NCI-H774 (cell line): ENCODE measurements at places on chromosomes 11 and 22.

GRCh38 chr11:43758927-43759326, 78.4 kb downstream of the HSD17B12 start:
- no peak for DNase-seq

- DNase-seq = no peak
Observed at GRCh38 chr22:36466258-36466657, 15.2 kb downstream of the TXN2 start.

DNA sequence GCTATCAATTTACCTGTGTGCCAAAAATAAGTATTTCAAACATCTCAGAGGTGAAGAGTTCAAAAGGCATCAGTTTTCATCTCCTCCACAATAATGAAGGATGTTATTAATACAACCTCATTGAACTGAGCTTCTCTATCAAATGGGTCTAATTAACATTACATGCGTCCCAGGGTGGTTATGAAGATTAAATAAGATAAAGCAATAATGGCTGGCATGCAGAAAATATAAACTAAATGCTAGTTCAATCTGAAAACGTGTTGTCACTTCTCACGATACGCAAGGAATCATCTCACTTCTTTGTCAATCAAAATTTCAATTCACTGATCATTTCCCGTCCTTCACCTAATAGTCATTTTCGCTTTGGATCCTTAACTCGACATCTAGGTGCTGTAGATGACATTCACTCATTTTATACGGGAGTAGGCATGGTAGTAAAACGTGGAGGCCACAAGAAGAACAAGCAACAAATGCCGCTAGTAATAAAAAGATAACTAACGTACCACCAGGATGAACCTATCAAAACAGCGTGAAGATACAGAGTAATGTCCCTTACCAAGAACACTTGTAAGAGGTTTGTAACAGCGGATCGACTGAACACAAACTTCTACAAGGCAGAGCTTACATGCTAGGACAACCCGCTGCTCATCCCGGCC, 918 bp downstream of the CHORDC1 start:
- DNase-seq = no peak

DNA sequence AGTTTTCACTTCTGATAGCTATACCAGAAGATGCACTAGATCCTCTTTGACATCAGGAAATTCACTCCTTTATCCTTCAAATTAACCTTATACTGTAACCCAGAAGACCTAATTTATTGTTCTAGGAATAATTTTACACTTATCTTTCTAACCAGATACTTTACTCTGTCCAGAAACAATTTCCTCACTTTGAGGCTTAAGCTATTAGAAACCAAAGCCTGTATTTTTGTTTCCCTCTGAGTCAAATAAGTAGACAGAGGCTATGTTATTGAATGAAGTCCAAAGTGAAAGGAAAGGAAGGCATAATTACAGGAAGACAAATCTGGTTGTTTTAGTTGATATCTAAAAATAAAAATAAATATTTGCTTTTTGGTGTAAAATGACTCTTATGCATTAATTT, 2.2 kb downstream of the OR51V1 start:
- no peak for DNase-seq

DNA sequence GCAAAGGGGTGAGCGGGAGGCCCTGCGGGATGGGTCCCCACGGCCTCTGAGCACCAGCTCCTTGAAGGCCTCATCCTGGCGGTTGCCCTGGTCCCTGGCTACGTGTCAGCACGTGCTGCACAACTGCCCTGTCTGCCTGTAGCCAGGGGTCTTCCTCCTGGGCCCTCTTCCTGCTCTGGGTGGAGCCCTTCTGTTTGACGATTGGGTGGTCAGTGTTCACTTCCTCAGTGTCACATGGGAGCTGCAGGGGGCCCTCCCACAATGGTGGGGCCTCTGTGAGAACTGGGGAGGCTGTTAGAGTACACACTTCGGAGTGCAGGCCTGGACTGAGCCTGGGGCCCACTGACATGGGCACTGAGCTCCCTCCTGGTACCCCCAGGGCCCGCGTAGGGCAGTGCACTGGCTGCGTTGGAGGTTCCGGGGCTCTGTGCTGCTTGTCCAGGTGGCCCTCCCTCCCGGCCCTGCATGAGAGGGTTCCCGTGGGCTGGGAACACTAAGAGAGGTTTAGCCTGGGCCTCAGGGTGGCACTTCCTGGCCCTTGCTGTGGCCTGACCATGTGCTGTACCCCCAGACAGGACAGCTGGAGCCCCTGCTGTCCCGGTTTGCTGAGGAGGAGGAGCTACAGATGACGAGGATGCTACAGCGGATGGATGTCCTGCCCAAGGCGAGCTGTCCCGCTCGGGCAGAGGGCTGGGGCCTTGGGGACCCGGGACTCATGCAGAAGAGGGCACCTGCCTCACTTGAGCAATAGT, 13.8 kb downstream of the DGCR6L start:
- no peak for DNase-seq

DNA sequence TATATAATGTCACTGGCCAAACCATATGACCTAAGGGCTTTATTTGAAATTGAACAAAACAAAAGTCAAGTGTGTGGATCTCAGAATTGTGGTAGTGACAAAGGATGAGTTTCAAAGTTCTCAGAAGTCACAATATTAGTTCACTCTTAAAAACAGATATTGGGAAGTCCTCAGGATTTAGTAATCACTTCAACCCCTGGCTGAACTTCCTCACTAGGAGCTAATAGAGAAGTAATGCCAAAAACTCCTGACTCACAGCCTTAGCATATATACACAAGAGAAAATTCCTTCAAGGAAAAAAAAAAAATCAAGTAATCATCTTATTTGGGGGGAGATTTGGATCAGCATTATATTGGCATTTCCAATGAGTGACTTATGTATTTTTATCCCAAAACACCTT, 75.6 kb upstream of the APOA1 start:
- DNase-seq = no peak

- DNase-seq = no peak
Observed at GRCh38 chr22:23574877-23575276, 5.2 kb downstream of the IGLL1 start.

- peak; percentile 79 for DNase-seq
Observed at GRCh38 chr11:93519179-93519578, 24.0 kb downstream of the SMCO4 start.

GRCh38 chr22:45187891-45188290, 24.2 kb downstream of the NUP50 start:
- DNase-seq = no peak

DNA sequence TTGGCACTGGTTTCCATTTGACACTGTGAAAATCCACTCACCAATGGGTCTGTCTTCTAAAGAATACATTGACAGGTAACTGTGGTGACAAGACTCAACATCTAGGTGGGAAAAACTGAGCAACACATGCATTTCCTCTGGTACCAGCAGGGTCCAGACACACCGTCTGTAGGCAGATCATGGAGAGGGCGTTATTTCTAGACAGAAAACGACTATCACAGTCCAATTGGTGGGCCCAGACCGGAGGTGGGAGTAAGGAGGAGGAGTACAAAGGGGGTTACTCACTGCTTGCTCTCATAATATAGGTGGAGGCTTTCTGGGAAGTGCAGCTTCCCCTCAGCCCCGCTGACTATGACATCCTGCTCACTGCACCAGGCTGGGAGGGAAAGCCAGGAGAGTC, 9.9 kb downstream of the OVCH2 start:
- no peak for DNase-seq

DNA sequence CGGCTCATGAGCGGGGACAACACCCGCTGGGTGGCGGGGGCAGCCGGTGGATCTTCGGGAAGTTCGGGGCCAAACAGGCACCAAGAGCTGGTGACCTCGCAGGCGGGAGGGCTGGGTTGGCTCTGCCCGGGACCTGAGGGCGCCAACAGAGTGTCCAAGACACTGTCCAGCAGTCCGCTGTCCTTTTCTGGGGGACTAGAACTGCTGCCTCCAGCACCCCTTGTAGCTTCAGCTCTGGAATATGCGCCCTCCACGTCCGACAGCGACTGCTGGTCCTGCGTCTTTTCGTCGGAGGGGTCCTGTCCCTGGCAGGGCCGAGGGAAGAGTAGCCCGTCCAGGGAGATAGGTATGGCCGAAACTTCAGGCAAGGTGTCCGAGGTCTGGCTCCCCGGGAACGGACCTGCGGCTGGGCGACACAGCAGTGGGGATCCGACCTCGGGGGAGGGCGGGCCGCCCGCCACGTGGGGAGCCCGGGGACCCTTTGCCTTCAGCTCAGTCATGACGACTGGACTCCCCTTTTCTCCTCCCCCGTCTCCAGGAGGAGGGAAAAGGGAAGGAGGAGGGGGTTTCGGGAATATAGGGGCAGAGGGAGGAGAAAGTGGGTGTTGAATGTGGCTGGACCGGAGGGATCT, 926 bp downstream of the PGR start:
- DNase-seq = no peak

GRCh38 chr11:69489031-69489745, 7.7 kb downstream of the LINC01488 start:
- no peak for DNase-seq

DNA sequence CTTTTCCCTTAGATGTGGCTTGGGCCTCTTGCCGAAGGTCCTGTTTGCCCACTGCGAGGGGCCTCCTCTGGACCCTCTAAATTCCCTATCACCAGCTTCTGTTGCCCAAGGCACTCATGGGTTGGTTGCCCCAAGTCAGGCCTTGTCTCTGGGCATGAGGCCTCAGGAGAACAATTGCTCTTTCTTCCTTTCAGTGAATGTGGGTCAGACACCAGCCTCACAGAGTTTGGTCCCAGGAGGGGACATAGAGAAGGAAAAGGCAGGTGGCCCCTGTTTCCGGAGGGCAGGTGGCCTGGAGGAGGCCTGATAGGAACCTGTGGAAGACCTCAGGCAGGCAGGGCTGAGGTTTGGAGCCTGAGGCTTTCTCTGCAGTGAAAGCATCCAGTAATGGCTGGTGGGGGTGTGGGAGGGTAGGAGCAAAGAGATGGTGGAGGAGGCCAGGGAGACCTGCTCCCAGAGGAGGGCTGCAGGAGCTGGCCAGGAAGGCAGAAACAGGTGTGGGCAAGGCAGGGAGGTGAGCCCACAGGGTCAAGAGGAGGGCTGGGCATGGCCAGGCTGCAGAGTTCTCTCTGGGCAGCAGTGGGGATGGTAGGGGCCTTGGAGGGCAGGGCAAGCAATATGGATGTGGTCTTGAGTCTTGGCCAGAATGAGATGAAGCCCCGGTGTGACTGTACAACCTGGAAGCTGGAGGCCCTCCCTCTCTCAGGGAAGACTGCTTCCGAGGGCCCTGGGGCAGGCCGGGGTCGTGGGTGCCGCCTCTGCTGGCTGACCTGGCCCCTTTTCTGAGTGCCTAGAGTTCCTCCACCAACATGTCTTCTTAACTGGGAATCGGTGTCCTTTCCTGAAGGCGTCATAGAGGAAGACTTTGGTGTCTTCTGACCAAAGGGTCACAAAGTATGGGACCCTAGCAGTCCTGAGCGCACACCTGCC, 28.0 kb upstream of the LMO1 start:
- no peak for DNase-seq

GRCh38 chr22:47914481-47915097, 1152.1 kb downstream of the TBC1D22A start:
- DNase-seq = peak; percentile 17

- no peak for DNase-seq
Observed at GRCh38 chr11:66907751-66908630, 50.2 kb downstream of the PC start.

DNA sequence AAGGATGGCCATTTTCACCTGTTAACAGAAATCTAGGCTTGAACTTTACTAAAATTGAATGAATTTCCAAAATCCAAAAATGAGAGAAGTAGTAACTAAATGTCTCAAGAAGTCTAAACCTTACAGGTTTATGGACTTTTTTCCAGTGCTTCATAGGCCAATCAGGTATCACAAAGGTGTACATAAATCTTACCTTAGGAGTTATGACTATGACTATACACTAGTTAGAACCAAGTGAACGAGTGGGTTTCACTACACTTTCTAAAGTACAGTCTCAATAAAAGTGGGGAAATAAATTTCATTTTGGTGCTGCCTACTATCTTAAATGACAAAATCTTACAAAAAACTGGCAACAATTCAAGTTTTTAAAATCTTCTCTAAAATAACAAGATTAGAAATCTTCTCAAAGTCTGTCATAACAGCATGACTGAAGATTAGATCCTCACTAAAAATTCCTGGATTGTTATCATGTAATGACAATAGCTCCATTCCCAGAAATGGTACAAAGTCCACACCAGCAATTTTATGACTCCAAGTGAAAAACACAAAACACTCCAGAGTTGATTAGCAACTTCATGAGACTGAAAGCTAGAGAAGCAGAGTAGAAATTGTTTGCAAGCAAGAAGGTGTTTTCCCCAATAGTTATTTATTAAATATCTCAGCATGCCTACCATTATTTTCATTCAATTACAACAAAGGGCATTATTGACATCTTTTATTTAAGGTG, 20.9 kb downstream of the SOX6 start:
- DNase-seq = no peak

DNA sequence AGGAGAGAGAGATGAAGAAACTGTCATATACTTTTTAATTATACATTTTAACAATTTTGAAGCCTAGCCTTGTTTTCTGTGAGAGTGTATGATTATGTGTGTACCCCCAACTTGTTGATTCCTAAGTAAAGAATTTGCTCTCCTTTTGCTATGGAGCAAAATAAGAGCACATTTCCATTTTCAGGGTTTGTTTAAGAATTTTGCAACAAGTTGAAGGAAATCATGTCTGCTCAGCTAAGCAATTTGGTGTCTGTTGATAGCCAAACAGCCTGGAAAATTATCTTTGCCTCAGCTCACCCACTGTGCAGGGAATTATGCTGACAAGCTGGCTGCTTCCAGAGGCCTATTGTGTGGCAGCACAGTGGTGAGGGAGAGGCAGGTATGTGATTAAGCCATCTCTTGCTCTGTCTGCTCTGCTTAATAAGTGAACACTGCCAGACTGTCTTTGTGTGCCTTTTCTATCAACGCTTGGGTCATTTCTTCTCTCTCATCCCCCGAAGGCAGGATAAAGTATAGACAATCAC, 135.1 kb upstream of the TTC12 start:
- DNase-seq = peak; percentile 7

- no peak for DNase-seq
Observed at GRCh38 chr22:47335460-47335859, 573.0 kb downstream of the TBC1D22A start.

- no peak for DNase-seq
Observed at GRCh38 chr11:131644204-131644795, 273.9 kb downstream of the NTM start.

GRCh38 chr22:42964994-42965699, 49.8 kb downstream of the PACSIN2 start:
- no peak for DNase-seq

DNA sequence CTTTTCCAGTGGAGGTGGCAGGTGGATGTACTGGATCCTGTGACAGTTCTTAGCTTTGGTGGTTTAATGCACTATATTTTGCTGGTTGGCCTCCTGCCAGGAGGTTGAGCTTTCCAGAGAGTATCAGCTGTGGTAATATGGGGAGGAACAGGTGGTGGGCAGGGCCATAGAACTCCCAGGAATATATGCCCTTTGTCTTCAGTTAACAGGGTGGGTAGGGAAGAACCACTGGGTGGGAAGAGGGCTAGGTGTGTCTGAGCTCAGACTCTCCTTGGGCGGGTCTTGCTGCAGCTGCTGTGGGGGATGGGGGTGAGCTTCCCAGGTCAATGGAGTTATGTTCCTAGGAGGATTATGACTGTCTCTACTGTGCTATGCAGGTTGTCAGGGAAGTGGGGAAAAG, 203.8 kb downstream of the DLG2 start:
- DNase-seq = no peak

GRCh38 chr11:6625156-6625831, 6.1 kb upstream of the TPP1 start:
- no peak for DNase-seq

GRCh38 chr22:20140107-20140445, 8.5 kb downstream of the ZDHHC8 start:
- no peak for DNase-seq

GRCh38 chr22:46012182-46012880, 35.4 kb upstream of the WNT7B start:
- DNase-seq = no peak
